ENCODE measurements at places on chromosomes 2 and 18.

DNA sequence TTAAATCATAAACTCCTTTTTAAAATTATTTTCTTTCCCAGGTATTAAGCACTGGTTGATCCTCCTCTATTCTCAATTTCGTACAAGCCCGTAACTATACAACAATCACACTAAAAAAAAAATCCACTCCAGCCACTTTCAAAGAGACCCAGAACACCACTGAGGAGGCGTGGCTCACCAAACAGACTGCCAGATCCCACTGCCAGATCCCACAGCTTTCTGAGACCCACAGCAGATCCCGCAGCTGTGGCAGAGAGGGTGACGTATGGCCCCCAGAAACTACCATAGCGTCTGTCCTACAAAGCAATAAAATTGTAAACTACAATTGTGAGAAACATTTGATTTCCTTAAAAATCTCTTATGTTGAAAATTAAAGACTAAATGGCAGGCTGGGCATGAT is 230.7 kb upstream of the PXDN start:
- H3K27me3 ChIP-seq, result peaks cover 2% of the 10 kb centered on the region
- no peaks in the 10 kb centered on the region for H3K36me3 ChIP-seq
- no peak for DNase-seq
- no peaks in the 10 kb centered on the region for H3K4me1 ChIP-seq
- H3K27ac ChIP-seq, result no peak overlapping the region
- H3K4me3 ChIP-seq, result no peak overlapping the region

- peaks cover 17% of the 10 kb centered on the region for H3K36me3 ChIP-seq
- peak; percentile 73 for DNase-seq
- H3K4me3 ChIP-seq, result no peak overlapping the region
- peaks cover 49% of the 10 kb centered on the region for H3K4me1 ChIP-seq
- H3K27ac ChIP-seq, result peak overlapping the region; percentile 97
- H3K27me3 ChIP-seq, result no peaks in the 10 kb centered on the region
These were observed 77.0 kb downstream of the MBD2 start for GRCh38 chr18:54147439-54147838.

DNA sequence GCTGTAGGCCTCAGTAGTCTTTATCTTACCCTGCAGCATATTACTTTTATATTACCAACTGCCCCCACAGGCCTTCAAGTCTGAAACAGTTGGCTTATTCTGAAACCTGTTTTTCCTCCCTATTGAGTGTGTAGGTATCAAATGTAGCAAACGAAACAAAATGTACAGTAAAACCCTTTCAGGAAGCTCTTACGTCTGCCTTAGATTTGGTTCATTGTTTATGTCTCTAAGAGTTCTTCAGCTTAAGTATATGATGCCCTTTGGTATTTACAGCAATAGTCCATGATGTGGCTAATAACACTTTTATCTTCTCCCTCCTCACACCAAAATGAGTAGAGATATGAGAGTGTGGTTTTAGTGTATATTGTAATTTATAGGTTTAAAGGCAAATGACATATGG is 108.8 kb downstream of the DOCK10 start:
- peak overlapping the region; percentile 98 for H3K27ac ChIP-seq
- H3K27me3 ChIP-seq, result no peaks in the 10 kb centered on the region
- H3K36me3 ChIP-seq, result peaks cover 33% of the 10 kb centered on the region
- peaks cover 95% of the 10 kb centered on the region for H3K4me1 ChIP-seq

- DNase-seq, result no peak
- H3K36me3 ChIP-seq, result no peaks in the 10 kb centered on the region
- H3K27ac ChIP-seq, result no peak overlapping the region
- no peaks in the 10 kb centered on the region for H3K27me3 ChIP-seq
- no peak overlapping the region for H3K4me3 ChIP-seq
- H3K4me1 ChIP-seq, result no peaks in the 10 kb centered on the region
These were observed 255.6 kb downstream of the PTPRM start for GRCh38 chr18:7822435-7823331.

- no peak overlapping the region for H3K4me3 ChIP-seq
- no peak for DNase-seq
- H3K27ac ChIP-seq, result no peak overlapping the region
- peaks cover 3% of the 10 kb centered on the region for H3K27me3 ChIP-seq
These were observed 188.7 kb upstream of the COL3A1 start for GRCh38 chr2:188785490-188785889.

- H3K36me3 ChIP-seq, result no peaks in the 10 kb centered on the region
- peaks cover 3% of the 10 kb centered on the region for H3K4me1 ChIP-seq
- no peak overlapping the region for H3K4me3 ChIP-seq
- H3K27ac ChIP-seq, result no peak overlapping the region
These were observed 216.3 kb upstream of the DTNA start for GRCh38 chr18:34493566-34494358.

- peaks cover 5% of the 10 kb centered on the region for H3K27me3 ChIP-seq
- no peaks in the 10 kb centered on the region for H3K4me1 ChIP-seq
- H3K27ac ChIP-seq, result no peak overlapping the region
- DNase-seq, result no peak
- no peaks in the 10 kb centered on the region for H3K36me3 ChIP-seq
- H3K4me3 ChIP-seq, result no peak overlapping the region
These were observed 210.1 kb upstream of the RAB6C start for GRCh38 chr2:129769185-129769991.

GRCh38 chr2:24472416-24472815 is 18.6 kb upstream of the NCOA1 start:
- DNase-seq, result no peak
- no peaks in the 10 kb centered on the region for H3K36me3 ChIP-seq
- H3K4me1 ChIP-seq, result no peaks in the 10 kb centered on the region
- no peaks in the 10 kb centered on the region for H3K27me3 ChIP-seq

DNA sequence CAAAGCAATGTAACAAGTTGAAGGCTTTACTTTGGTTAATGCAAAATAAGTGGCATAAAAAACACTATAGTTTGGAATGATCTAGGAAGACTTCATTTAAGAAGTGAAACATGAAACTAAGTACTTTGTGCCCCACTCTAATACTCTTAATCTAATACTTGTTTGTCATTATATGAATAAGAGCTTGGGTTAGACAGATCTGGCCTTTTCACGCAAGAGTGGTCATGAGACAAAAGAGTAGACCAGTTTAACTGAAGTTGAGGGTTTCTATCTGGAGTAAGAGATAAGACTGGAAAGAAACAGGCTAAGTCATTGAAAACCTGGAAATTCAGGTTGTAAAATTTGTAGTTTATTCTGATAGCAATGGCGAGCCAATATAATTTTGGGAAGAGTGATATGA is 2.8 kb downstream of the SLC30A6 start:
- peaks cover 39% of the 10 kb centered on the region for H3K36me3 ChIP-seq
- DNase-seq, result no peak
- no peaks in the 10 kb centered on the region for H3K27me3 ChIP-seq
- no peak overlapping the region for H3K27ac ChIP-seq

DNA sequence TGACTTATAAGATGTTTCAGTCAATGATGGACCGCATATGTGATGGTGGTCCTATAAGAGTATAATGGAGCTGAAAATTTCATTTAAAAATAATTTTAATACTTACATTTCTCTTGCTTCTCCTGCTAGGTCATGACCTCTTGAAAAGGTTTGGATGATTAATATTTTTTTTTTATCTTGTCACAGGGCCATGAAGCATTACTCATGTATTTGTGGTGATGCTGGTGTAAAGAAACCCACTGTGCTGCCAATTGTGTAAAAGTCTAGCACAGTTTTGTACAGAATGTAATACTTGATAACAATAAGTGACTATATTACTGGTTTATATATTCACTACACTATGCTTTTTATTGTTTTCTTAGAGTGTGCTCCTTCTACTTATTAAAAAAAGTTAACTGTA is 124.2 kb upstream of the CELF4 start:
- no peaks in the 10 kb centered on the region for H3K27me3 ChIP-seq
- no peaks in the 10 kb centered on the region for H3K4me1 ChIP-seq
- H3K4me3 ChIP-seq, result no peak overlapping the region
- H3K27ac ChIP-seq, result no peak overlapping the region
- no peaks in the 10 kb centered on the region for H3K36me3 ChIP-seq
- DNase-seq, result no peak

- DNase-seq, result no peak
- H3K36me3 ChIP-seq, result no peaks in the 10 kb centered on the region
- H3K4me1 ChIP-seq, result no peaks in the 10 kb centered on the region
- H3K27me3 ChIP-seq, result peaks cover 5% of the 10 kb centered on the region
- no peak overlapping the region for H3K27ac ChIP-seq
These were observed 29.3 kb upstream of the HS6ST1 start for GRCh38 chr2:128347701-128348539.

- no peak overlapping the region for H3K4me3 ChIP-seq
- H3K36me3 ChIP-seq, result no peaks in the 10 kb centered on the region
- no peak for DNase-seq
- peaks cover 11% of the 10 kb centered on the region for H3K27me3 ChIP-seq
- no peaks in the 10 kb centered on the region for H3K4me1 ChIP-seq
- no peak overlapping the region for H3K27ac ChIP-seq
These were observed 85.0 kb downstream of the RBM43 start for GRCh38 chr2:151176661-151177060.

- DNase-seq, result no peak
- H3K36me3 ChIP-seq, result no peaks in the 10 kb centered on the region
- peaks cover 6% of the 10 kb centered on the region for H3K27me3 ChIP-seq
- no peak overlapping the region for H3K27ac ChIP-seq
These were observed 892.2 kb upstream of the ZEB2 start for GRCh38 chr2:145412155-145412554.

DNA sequence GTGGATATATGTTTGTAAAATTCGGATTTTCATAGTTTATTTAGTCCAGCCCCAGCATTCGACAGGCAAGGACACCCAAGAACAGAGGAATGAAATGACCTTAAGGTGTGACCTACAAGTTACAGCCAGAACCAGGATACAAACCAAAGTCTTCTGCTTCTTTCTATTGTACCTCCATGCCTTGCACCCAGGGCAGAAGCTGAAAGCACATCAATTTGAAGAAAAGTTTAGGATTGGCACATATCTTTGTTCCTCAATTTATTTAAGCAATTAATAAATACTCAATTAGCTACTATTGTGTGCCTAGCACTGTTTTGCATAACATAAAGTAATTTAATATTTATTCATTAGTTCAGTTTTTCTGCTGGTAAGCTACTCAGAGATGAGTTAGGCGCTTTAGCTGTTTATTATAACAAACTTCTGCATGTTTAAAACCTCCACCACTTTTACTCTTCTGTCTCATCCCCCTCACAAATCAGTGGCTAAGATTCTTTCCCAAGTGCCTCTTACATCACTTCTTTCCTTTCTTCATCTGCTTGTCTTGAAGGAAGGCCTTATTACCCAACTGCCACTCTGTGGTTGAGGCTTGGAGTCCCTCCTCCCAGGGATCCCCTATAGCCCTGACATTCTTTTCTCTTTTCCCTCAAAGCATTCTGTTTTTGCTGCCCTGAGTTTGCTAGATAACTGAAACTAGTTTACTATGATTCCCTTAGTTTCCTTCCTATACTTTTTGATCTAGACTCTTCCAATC is 37.1 kb upstream of the DARS1 start:
- H3K27me3 ChIP-seq, result no peaks in the 10 kb centered on the region
- H3K27ac ChIP-seq, result no peak overlapping the region
- H3K4me3 ChIP-seq, result no peak overlapping the region
- H3K36me3 ChIP-seq, result no peaks in the 10 kb centered on the region
- DNase-seq, result no peak

GRCh38 chr18:3044931-3045698 is 32.2 kb upstream of the LPIN2 start:
- no peak overlapping the region for H3K4me3 ChIP-seq
- DNase-seq, result no peak
- H3K4me1 ChIP-seq, result peaks cover 31% of the 10 kb centered on the region
- H3K36me3 ChIP-seq, result no peaks in the 10 kb centered on the region

DNA sequence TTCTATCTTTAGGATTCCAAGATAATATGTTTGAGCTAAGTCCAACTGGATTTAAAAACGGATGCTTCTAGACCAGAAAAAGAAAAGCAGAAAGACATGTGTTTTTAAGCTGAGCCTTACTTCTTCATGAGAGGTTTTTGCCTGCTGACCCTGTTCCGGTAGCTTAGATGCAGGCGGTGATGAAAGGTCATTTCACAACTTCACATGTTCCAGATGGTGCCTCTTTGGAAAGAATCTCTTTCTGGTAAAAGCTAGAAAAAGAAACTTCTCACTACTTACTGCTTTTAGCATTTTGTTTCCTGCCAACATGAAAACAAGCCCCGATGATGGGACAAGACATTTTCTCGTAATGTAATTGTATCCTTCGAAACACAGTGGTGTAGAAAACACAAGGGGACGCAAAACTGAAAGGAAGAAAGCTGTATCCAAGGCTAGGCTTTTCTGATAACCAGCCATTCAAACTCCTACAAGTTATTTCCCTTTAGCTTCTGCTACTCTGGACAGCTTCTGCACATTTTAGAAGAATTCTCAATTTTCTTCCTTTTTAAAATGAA is 407.3 kb upstream of the LYPD1 start:
- no peak overlapping the region for H3K27ac ChIP-seq
- DNase-seq, result no peak
- H3K27me3 ChIP-seq, result no peaks in the 10 kb centered on the region
- H3K4me3 ChIP-seq, result no peak overlapping the region

DNA sequence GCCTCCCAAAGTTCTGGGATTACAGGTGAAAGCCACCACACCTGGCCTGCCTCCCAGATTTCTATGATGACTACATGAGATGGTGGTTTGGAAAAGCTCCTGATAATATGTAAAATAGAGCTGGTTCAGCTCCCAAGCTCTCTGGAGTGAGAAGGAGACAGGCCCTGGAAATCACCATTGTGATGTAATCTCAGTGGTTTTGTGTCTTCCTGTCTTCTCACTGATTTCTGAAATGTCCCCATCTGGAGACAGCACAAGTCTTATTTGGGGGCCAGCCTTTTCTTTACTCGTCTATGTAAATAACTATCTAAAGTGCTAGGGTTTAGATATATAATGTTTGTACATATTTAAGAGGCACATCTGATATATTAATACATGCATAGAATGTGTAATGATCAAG is 64.0 kb downstream of the CCNT2 start:
- no peak overlapping the region for H3K27ac ChIP-seq
- no peaks in the 10 kb centered on the region for H3K36me3 ChIP-seq
- peaks cover 3% of the 10 kb centered on the region for H3K27me3 ChIP-seq
- DNase-seq, result no peak
- H3K4me1 ChIP-seq, result no peaks in the 10 kb centered on the region

DNA sequence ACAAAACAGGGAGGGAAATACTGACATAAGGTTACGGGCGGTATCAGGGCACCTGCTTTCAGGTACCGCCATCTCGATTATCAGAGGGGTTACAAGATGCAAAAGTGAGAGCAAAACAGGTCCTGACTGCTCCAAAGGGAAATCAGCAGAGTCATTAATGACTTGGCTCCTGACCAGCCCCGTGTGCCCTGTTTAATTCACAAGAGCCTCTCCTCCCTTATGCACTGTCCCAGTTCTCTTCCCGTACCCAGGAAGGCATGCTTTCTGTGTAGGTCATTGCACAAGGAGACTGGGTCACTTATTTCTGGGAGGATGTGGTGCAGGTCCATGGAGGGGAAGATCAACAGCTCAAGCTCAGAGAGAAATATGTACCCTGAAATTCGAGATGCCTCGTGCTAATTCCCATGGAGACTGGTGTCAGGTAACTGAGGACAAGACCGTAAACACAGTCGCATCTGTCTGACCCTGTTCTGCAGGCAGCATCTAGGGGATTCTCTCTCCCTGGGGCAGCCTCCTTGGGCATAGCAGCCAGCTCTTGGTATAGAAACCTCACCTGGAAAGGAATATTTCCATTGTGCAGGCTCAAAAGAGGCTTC is 79.9 kb downstream of the HNRNPLL start:
- no peak overlapping the region for H3K4me3 ChIP-seq
- no peaks in the 10 kb centered on the region for H3K36me3 ChIP-seq
- peaks cover 8% of the 10 kb centered on the region for H3K27me3 ChIP-seq
- no peak overlapping the region for H3K27ac ChIP-seq

All from activated naive CD4-positive, alpha-beta T cell treated with anti-CD3 and anti-CD28 coated beads for 36 hours (primary cell).